ENCODE measurements at places on chromosomes 1 and 21.

DNA sequence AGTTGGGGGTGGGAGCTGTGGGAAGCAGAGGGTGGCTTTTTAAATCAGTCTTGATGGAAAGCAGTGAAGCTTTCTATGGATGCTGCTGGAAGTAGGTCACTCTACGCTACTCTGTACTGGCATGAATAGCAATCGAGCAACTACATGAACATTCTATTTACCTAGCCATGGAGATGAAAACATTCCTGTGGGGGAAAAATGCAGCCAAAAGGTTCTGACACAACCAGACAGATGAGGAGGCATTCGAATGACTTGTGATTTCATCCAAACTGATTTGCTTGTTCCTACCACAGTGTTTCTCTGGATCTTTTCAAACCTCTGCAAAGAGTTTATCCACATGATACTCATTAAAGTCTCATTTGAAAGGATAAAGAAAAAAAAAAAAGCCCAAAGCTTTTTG lies 95.0 kb downstream of the ASTN1 start:
- H3K36me3 ChIP-seq, result no peaks in the 10 kb centered on the region
- no peak overlapping the region for H3K4me3 ChIP-seq
- H3K27ac ChIP-seq, result no peak overlapping the region
- H3K4me1 ChIP-seq, result no peaks in the 10 kb centered on the region
- DNase-seq, result no peak

GRCh38 chr1:154263465-154264332 lies 8.7 kb upstream of the HAX1 start:
- no peak overlapping the region for H3K4me3 ChIP-seq
- H3K36me3 ChIP-seq, result peaks cover 29% of the 10 kb centered on the region
- H3K4me1 ChIP-seq, result no peaks in the 10 kb centered on the region
- no peak for DNase-seq

DNA sequence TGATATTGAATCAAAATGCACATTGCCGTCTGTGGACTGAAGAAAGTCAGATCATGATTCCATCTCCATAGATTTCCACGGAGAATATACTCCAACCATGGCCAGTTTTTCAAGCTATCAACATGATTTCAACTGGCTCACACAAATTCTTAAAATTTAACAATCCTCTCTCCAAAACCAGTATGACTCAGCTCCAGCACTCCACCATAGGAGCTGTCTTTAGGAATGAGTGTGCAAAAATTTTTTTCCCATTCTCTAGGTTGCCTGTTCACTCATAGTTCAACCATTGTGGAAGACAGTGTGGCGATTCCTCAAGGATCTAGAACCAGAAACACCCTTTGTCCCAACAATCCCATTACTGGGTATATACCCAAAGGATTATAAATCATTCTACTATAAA lies 40.8 kb downstream of the RGL1 start:
- no peaks in the 10 kb centered on the region for H3K36me3 ChIP-seq
- H3K27me3 ChIP-seq, result no peaks in the 10 kb centered on the region
- peaks cover 16% of the 10 kb centered on the region for H3K4me1 ChIP-seq
- H3K27ac ChIP-seq, result no peak overlapping the region
- no peak for DNase-seq

DNA sequence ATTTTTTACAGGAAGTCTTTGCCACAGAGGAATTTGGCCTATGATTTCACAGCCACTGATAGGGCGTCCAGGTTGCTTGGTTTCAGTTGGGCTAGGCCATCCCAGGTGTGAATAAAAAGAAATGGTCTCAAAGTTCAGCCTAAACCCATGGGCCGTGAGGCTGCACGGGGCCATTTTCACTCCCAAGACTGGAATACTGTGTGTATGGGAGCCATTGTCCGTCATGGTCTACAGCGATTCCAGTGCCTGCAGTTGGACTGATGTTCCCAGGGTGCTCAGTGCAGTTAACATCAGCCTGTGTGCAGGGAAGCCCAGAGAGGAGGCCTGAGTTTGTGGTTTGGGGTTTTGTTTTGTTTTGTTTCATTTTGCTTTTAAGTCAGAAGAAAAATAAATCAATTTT lies 133.2 kb downstream of the ADSS2 start:
- H3K36me3 ChIP-seq, result no peaks in the 10 kb centered on the region
- H3K4me3 ChIP-seq, result no peak overlapping the region
- H3K27me3 ChIP-seq, result no peaks in the 10 kb centered on the region
- DNase-seq, result no peak
- H3K4me1 ChIP-seq, result peaks cover 19% of the 10 kb centered on the region

- H3K36me3 ChIP-seq, result no peaks in the 10 kb centered on the region
- no peaks in the 10 kb centered on the region for H3K4me1 ChIP-seq
- no peak overlapping the region for H3K27ac ChIP-seq
- H3K27me3 ChIP-seq, result no peaks in the 10 kb centered on the region
Observed at GRCh38 chr1:223859058-223859457, 13.3 kb upstream of the TP53BP2 start.

GRCh38 chr1:98400446-98400845 lies 261.1 kb upstream of the SNX7 start:
- H3K36me3 ChIP-seq, result no peaks in the 10 kb centered on the region
- no peak overlapping the region for H3K27ac ChIP-seq
- H3K4me3 ChIP-seq, result no peak overlapping the region
- H3K27me3 ChIP-seq, result no peaks in the 10 kb centered on the region

- H3K4me3 ChIP-seq, result no peak overlapping the region
- peaks cover 10% of the 10 kb centered on the region for H3K4me1 ChIP-seq
- no peaks in the 10 kb centered on the region for H3K36me3 ChIP-seq
- H3K27me3 ChIP-seq, result no peaks in the 10 kb centered on the region
Observed at GRCh38 chr1:150810958-150811659, 3.0 kb upstream of the CTSK start.

- DNase-seq, result no peak
- H3K27me3 ChIP-seq, result no peaks in the 10 kb centered on the region
- no peak overlapping the region for H3K27ac ChIP-seq
- H3K36me3 ChIP-seq, result no peaks in the 10 kb centered on the region
- H3K4me1 ChIP-seq, result no peaks in the 10 kb centered on the region
- no peak overlapping the region for H3K4me3 ChIP-seq
Observed at GRCh38 chr1:213782941-213783672, 204.7 kb upstream of the PROX1 start.

DNA sequence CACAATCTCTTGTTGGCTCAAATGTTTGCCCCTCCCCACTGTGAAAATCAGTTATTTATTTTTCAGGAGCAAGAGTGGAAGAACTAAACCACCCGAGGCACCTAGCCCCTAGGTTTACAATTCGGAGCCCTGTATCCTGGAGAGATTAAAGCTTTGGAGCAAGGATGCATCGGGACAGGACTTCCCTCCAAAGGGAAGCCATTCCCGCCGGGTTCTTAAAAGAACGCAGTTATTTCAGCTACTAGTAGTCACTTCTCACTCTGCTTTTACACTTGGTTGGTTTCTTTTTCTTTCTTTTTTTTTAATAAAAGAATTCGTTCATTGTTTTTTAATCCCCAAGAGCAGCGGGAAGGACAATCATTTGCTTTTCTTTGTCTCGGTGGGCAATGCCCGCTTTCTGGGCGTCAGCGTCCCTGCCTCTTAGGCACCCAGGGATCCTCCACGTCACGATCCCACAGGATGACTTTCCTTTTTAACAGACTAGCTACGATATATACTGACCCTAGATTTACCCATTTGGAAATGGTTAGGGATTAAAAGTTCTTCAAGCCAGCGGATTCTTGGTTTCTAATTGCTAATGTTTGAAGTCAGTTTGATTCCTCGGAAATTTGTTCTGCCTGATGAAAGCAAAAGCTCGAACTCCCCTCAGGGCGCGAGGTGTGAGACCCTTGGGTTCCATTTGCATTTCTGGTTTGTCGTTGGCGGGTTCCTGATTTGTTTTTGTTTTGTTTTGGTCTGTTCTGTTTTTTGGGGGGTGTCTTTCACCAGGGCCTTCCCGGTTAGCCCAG lies 9.0 kb downstream of the TBX15 start:
- H3K4me1 ChIP-seq, result peaks cover 16% of the 10 kb centered on the region
- DNase-seq, result no peak
- H3K36me3 ChIP-seq, result no peaks in the 10 kb centered on the region
- H3K27ac ChIP-seq, result no peak overlapping the region
- no peak overlapping the region for H3K4me3 ChIP-seq

- no peak for DNase-seq
- peaks cover 69% of the 10 kb centered on the region for H3K4me1 ChIP-seq
- H3K27me3 ChIP-seq, result no peaks in the 10 kb centered on the region
- H3K4me3 ChIP-seq, result no peak overlapping the region
Observed at GRCh38 chr1:201498621-201499020, 8.3 kb downstream of the CSRP1 start.

DNA sequence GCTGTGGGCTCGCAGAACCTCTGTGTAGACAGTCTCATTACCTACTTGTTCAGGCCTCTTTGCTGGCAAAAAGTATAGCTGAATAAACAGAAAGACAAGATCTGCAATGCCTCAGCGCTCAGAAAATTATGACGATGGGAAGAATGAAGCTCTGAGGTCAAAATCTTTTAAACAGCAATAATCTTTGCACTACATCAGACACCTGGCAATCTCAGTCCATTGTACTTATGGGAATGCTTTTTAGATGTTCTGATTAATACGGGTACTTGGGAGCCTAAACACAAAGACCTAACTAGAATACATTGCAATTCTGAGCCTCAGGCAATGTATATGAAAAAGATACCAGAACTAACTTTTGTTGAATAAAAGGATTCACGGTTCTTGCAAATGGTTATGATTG lies 410.7 kb downstream of the SMYD3 start:
- no peak overlapping the region for H3K4me3 ChIP-seq
- DNase-seq, result no peak

DNA sequence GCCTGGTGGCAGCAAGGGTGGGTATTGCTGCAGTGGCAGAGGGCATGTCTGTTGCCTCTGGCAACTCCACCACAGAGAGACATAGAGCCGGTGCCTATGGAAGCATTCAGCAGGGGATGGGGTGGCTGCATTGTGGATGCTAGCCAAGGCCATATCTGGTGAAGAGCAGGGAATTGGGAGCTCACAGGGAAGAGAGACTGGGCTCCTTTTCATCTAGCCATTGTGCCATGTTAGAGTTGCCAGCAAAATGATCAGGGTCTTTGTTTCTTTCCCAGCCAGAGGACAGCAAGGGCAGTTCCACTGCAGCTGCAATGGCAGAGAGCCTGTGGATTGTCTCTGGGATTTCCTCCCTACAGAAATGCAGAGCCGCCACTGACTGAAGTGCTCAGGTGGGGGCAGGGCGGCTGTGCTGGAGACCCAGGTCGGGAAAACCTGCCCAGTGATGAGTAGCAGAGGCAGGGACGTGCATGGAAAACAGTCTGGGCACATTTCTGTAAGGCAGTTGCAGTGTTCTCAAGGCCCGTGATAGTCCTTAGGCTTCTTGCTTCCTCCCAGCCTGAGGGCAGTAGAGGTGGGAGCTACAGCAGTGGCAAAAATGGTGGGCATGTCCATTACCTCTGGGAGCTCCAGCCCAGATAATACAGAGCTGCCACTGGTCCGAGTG lies 40.2 kb upstream of the CYP4X1 start:
- no peak for DNase-seq
- H3K4me1 ChIP-seq, result no peaks in the 10 kb centered on the region
- H3K27ac ChIP-seq, result no peak overlapping the region
- H3K4me3 ChIP-seq, result no peak overlapping the region
- H3K27me3 ChIP-seq, result no peaks in the 10 kb centered on the region
- no peaks in the 10 kb centered on the region for H3K36me3 ChIP-seq

DNA sequence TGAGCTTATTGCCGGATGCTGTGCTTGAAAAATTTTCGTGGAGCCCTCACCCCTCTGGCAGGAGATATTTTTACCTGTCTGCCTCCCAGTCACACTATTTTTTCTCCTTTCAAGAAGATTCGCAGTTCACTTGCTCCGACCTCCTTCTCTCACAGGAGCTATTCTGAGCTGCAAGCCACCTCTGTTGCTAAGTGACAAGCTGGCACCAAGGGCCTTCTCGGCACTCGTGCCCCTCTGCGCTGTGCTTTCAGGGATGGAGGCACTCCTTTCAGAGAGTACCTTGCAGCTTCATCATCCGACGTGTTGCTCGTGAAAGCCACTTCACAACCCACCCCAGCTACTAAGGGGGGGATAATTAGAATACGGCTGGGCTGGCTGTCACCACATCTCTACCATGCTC lies 11.6 kb downstream of the SLC6A17 start:
- H3K27ac ChIP-seq, result no peak overlapping the region
- H3K27me3 ChIP-seq, result no peaks in the 10 kb centered on the region
- no peak overlapping the region for H3K4me3 ChIP-seq
- no peak for DNase-seq

- no peaks in the 10 kb centered on the region for H3K27me3 ChIP-seq
- peak overlapping the region; percentile 77 for H3K27ac ChIP-seq
- peaks cover 11% of the 10 kb centered on the region for H3K36me3 ChIP-seq
- H3K4me3 ChIP-seq, result peak overlapping the region; percentile 64
- DNase-seq, result peak; percentile 41
Observed at GRCh38 chr1:3625151-3625907, 514 bp downstream of the TPRG1L start.

DNA sequence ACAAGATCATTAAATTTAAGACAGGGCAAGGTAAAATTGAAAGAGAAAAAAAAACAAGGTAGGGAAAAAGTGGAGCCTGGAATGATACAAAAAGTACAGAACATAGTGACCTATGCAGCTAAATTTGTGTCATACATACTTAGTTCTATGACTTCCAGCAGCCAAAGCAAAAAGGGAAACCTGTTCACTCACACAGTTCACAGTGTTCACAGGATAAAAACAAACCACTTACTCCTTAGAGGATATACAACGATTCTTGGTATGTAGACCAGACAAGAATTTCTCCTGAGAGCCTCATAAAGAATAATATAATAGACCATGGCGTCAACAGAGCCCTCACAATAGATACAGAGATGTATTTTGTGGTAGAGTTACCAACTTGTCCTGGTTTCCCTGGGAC lies 27.5 kb downstream of the COA7 start:
- no peaks in the 10 kb centered on the region for H3K4me1 ChIP-seq
- H3K27me3 ChIP-seq, result no peaks in the 10 kb centered on the region
- no peaks in the 10 kb centered on the region for H3K36me3 ChIP-seq
- DNase-seq, result no peak
- no peak overlapping the region for H3K4me3 ChIP-seq
- H3K27ac ChIP-seq, result no peak overlapping the region
